IMR-90 (cell line): ENCODE measurements at places on chromosomes 7 and 10. TPM values are rescaled to one million over a fixed set of nuclear protein-coding genes. Genes with fewer than 3 reads are reported as not detected.

- peak; percentile 4 for DNase-seq
Observed at GRCh38 chr10:58909881-58910280, 266.6 kb upstream of the PHYHIPL start.

DNA sequence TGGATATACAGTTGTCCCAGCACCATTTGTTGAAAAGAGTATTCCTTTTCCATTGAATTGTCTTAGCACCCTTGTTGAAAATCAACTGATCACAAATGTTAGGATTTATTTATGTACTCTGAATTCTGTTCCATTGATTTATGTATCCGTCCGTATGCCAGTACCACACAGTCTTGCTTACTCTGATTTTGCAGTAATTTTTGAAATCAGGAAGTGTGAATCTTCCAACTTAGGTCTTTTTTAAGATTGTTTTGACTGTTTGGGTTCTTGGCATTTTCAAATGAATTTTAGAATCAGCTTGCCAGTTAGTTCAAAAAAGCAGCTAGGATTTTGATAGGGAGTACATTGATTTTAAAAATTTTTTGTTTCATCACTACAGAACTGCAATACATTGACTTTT lies 23.7 kb downstream of the CDK13 start:
- DNase-seq: no peak

- no peak for DNase-seq
Observed at GRCh38 chr10:10551596-10552301, 465.9 kb upstream of the CELF2 start.

DNA sequence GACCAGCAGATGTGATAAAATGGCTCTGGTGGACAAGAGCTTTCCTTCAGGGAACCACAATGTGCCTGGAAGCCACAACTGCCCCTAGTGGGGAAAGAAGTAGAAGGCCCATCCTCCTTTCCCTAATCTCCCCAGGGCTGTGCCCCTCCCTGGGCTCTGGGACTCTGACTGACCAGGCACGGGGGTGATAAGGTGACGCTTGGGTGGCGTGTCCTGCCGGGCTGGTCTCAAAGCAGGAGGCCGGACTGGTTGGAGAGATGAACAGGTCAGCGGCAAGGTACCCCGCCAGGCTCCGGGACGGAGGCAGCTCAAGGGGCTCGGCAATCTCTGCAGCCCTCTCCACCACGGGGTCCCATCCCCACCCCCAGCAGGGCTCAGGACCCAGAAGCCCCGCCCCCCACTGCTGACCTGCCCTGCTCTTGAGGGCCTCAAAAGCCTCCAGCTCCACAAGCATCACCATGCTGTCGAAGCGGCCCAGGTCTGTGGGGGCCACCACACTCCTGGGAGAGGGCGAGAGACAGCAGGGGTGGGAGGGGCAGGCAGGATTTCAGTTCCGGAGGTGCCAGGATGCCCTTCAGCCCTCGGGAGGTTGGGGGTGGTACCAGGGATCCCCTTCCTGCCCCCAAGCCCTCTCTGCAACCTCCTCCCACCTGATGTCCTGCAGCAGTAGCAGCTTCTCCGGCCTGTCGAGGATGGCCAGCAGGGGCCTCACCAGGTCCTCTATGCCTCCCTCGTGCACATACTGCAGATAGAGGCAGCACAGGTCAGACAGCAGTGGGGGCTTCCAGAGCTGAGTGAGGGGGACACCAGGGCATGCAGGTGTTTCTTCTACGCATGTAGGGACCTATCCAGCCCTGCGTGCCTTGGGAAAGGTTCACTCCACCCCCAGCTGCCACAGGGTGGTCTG lies 12.2 kb downstream of the LZTS2 start:
- peak; percentile 29 for DNase-seq

DNA sequence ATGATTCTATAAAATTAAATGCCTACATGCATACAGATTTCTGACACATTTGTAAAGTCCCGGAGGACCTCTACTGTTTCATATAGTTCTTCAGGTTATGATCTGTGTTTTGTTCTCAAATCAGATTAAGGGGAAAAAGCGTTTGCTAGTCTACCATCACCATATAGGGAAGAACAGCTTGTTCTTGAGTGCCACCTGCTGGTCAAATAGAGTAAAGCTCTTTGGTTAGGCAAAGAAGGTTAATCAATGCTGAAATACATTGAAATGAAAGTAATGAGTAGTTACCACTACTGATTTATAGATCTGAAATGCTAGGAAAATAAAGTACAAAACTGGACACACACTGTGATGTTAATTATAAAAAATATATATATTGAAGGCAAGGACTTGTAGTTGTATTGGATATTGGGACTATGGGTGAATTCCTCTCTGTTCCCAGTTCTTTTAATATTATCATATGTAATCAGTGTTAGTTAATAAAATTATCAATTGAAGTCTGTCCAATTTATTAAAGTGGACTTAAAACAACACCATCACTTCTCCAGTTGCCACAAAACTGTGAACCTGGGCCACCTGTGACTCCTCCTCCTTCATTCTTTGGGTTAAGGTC lies 72.6 kb upstream of the PDLIM1 start:
- peak; percentile 77 for DNase-seq

GRCh38 chr10:124226271-124227054 lies 133.1 kb upstream of the CHST15 start:
- DNase-seq: no peak

GRCh38 chr10:36381748-36382147 lies 739.7 kb upstream of the FZD8 start:
- no peak for DNase-seq

DNA sequence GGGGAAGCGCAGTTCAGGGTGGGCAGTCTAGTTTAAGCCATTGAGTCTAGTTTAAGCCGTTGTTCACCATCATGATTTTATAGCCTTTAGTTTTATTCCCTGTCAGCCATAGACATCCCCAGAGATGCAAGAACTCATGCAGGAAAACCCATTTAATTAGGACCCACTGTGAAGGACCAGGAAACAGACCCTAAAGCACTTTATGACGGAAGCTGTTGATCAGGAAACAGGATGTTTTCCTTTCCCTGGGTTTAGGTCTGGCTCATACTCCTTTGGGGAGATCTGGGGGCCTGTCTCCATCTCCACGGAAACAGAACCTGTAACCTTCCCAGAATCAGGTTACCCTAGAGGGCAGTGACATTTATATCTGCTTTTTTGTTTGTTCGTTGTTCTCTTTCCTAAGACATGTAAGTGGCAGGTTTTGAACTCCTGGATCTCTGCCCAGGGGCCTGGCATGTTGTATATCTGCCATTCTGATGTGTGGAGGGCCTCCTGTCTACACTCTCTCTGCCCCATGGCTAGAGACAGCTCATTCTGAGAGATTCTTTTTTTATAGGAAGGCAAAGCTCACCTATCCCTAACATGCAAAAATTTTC lies 657.2 kb upstream of the GALNT17 start:
- no peak for DNase-seq

CYP2C9 gene
- total RNA-seq: not detected in 2 replicates

C7orf57 gene
- total RNA-seq: not detected in 2 replicates

AVPI1 gene
- 26.7 and 30.8 TPM in 2 replicates for total RNA-seq
